ENCODE measurements at places on chromosomes 5 and 9.

- DNase-seq = no peak
Observed at GRCh38 chr9:31808766-31809165, 575.7 kb upstream of the ACO1 start.

DNA sequence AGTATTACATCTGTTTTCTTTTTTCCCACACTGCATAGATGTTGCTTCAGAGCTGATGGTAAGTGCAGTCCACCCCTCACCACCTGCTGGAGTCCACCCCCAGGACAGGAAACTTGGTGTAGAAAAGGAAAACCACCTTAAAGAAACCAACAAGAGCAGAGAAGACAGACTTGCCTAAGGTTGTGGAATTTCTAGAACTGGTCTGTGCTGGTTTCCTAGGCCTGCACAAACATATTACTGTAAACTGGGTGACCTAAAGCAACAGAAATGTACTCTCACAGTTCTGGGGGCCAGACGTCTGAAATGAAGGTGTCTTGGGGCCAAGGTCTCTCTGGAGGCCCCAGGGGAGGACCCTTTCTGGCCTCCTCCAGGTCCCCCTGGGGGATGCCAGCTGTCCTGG is 293.4 kb upstream of the IRX1 start:
- DNase-seq = no peak

DNA sequence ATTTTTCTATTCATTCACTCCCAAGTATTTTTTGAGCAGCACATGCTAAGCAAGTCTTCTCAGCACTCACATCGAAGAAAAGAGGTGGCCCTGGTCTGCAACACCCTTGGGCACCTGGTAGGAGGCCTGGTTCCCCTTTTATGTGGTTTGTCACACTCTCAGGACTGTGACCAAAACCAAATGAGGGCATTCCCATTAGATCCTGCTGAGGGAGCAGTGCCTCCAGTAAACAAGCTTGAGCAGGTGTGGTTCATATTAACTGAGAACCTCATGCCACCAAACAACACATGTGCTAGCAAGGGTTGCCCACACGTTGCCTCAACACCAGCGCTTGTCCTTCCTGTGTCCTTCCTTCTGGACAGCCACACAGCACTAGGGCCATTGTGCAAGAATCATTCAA is 26.9 kb upstream of the SYK start:
- DNase-seq = no peak

DNA sequence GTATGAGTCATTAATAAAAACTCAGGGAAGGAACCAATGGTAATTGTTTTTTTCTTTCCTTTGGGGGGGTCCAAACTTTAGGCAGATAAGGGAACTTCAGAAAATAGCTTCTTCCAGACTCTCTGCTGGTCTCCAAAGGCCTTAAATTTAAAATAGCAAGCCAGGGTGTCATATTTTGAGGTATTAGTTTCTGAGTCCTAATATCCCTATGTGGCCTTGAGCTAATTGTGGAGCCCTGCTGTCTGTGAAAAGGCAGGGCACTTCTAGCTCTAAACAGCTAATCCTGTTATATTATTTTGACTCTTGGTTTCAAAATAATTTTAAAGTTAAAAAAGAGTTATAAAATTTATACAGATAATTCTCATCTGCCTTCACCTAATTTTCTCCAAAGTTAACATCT is 195.7 kb upstream of the PPP1R2B start:
- DNase-seq = no peak

DNA sequence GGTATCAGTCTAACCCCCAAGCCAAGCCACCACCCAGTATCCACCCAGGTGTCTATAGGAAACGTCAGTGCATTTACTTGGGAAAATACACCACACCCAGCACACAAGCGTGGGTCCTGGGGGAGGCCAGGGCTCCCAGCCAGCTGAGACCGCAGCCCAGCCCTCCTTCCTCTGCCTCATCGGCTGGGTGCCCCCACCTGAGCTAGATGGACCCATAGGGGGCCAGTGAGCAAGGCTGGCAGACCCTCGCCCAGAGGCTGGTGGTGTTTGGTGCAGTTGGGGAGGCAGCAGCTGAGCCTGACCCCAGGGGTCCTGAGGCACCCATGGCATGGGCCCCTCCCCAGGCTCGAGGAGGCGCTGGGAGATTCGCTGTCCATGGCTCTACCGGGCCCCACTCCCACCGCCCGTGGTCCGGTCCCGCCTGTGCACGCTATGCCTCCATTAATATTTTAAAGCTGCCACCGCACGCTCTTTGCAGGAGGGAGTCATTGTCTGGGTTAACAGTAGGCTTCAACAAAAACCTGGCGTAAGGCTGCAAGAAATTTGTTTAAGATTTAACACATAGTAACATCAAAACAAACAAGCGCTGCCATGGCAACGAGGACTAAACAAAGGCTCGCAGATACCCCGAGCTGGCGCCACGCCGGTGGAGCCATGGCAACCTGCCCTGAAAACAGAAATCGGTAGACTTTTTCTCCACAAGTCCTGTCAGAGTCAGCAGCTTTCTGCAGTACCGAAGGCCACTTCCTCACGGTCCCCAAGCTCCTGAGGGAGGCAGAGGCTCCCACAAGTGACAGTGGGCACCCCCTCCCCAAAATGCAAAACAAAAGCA is 20.6 kb downstream of the TPPP start:
- peak; percentile 92 for DNase-seq

DNA sequence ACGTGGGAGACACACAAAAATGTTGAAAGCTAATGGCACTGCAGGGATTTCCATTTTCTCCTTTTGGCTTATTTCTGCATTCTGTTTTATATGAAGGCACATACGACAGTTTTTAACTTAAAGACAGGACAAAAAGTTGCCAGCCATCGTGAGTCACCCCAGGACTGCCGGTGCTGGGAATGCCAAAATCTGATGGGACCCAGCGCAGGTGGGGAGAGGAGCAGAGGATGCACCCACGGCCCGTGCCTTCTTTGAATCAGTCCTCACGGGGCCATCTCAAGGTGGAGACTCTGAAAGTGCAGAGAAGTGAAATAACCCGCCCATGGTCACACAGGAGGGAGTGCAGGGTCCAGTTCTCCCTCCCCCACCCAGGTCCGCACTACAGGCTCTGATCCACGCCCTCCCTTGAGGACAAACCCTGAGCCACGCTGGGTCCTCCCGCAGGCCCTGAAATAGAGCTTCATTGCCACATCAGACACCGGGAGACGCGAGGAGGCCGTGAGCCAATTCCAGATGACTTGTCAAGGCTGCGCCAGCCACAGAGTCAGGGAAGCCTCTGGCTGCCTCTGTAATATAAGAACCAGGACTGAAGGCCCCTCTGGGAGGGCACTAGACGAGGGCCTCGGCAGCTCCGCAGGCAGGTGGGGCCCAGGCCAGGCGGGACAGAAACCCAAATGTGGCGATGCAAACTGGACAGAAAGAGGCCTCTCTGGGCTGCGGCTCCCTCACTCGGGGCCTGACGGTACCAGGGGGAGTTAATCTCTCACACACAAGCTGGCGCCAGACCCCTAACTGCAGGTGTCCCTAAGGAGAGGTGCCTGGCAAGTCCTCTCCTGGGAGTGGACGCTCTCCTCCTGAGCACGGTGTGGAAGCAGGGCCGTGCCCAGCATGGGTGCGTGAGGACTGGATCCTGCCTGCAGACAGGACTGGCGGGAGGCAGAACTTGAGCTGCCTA is 22.9 kb downstream of the ADAMTS2 start:
- DNase-seq = peak; percentile 82

- DNase-seq = no peak
Observed at GRCh38 chr5:61974680-61975079, 331.3 kb upstream of the KIF2A start.

DNA sequence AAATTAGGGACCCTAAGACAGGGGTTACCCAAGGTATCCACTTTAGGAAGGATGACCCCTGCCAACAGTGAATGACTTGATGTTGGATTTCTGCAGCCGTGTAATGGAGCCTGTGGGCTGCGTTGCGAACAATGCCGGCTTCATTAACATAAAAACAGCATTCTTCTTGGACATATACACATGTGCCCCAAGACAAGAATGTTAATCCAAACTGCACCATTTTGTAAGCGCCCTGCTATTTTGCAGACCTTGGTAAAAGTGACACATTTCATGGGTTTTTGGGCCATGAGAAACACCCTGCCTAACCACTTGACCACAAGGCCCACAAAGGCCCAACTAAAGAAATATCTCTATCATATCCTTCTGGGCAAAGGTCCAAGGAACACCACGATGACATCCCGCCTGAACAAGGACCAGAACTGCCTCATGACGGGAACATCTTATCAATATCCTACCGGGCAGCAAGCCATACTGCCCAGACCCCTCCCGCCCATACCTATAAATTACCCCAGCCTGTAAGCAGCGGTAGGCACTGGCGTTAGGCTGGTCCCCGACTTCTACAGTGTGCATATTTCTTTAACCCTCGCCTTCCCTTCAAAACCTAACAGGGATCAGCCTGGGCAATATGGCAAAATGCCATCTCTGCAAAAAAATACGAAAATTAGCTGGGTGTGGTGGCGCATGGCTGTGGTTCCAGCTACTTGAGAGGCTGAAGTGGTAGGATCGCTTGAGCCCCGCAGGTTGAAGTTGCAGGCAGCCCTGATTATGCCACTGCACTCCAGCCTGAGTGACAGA is 9.7 kb upstream of the PDCD1LG2 start:
- no peak for DNase-seq
